Activated naive CD8-positive, alpha-beta T cell treated with anti-CD3 and anti-CD28 coated beads for 36 hours (primary cell): ENCODE measurements at places on chromosomes 4 and X. TPM values are rescaled to one million over a fixed set of nuclear protein-coding genes. Genes with fewer than 3 reads are reported as not detected.

DNA sequence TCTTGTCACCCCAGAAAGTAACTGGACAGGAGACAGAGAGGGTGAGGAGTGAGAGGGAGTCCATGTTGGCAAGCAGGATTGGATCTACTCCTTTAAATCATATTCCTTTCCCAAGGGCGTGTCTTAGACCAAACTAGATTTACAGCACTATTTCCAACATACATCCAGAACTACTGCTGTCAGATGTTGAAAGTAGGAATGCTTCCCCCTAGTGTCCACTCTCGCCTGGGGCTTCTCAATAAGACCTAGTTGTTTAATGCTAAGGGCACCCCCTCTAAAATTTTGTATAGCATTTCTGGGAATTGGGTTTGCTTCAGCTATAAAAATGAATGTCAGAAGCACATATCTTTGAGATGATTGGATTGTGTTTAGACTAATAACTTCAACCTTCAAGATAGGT, 13.3 kb downstream of the OFD1 start:
- no peak overlapping the region for H3K27ac ChIP-seq
- H3K4me3 ChIP-seq, result no peak overlapping the region
- no peaks in the 10 kb centered on the region for H3K27me3 ChIP-seq
- peaks cover 8% of the 10 kb centered on the region for H3K36me3 ChIP-seq
- H3K4me1 ChIP-seq, result peaks cover 28% of the 10 kb centered on the region

PITX2 gene
- total RNA-seq, result not detected

KIAA1210 gene
- total RNA-seq, result not detected

- H3K27me3 ChIP-seq, result peaks cover 5% of the 10 kb centered on the region
- H3K4me1 ChIP-seq, result no peaks in the 10 kb centered on the region
- H3K27ac ChIP-seq, result no peak overlapping the region
These were observed 28.8 kb downstream of the HHIP start for GRCh38 chr4:144674711-144675110.

GRCh38 chr4:6120361-6120760, 80.0 kb downstream of the JAKMIP1 start:
- no peaks in the 10 kb centered on the region for H3K36me3 ChIP-seq
- H3K27ac ChIP-seq, result no peak overlapping the region
- no peak for DNase-seq

GRCh38 chr4:83646538-83647239, 110.8 kb downstream of the GPAT3 start:
- H3K4me3 ChIP-seq, result no peak overlapping the region
- no peak for DNase-seq
- H3K27ac ChIP-seq, result no peak overlapping the region
- no peaks in the 10 kb centered on the region for H3K36me3 ChIP-seq

QRFPR gene
- not detected for total RNA-seq

GRCh38 chr4:85681221-85681657, 206.3 kb downstream of the ARHGAP24 start:
- no peak overlapping the region for H3K27ac ChIP-seq
- DNase-seq, result no peak
- no peaks in the 10 kb centered on the region for H3K36me3 ChIP-seq
- no peaks in the 10 kb centered on the region for H3K4me1 ChIP-seq
- no peak overlapping the region for H3K4me3 ChIP-seq

DNA sequence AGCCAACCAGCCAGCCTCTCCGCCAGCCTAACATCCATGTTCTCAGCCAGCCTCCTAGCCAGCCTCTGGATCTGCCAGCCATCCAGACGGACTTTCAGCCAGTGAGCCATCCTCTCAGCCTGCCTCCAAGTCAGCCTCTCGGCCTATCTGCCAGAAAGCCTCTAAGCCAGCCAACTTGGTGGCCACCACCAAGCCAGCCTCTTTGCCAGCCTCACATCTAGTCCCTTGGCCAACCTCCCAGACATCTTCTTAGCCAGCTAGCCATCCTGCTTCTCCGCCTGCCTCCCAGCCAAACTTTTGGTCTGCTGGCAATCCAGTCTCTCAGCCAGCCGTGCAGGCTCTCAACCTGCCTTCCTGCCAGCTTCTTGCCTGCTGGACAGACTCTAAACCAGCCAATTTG, 16.4 kb upstream of the ARAP2 start:
- DNase-seq, result no peak
- H3K4me1 ChIP-seq, result peaks cover 26% of the 10 kb centered on the region
- no peak overlapping the region for H3K27ac ChIP-seq
- no peaks in the 10 kb centered on the region for H3K36me3 ChIP-seq
- H3K4me3 ChIP-seq, result no peak overlapping the region

DNA sequence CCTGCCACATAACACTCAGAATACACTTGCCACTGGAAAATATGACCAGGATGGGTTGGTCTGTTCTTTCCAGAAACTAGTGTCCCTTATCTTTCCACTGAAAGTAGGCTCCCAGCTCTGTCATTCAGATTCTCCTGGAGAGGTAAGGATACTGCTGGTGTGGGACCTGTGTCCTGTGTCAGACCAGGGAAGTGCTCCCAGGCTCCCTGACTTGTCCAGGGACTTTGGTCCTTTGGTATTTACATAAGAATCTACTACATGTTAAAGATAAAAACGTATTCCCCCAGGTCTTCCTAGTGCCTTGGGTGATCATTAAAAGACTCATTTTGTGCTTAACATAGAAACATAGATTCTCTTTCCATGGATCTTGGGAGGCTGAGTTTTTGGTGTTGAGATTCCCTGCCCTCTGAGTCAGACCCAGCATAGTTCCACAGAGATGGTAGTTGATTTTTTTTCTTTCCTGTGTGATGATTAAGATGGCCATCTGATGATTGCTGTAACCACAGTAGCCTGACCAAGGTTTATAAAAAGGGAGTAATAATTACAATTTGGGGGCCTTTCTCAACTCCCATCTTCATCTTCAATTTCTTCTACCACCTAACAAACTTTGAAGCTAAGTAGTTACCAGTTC, 159.8 kb upstream of the JADE1 start:
- DNase-seq, result no peak
- no peak overlapping the region for H3K4me3 ChIP-seq
- no peaks in the 10 kb centered on the region for H3K36me3 ChIP-seq
- H3K27me3 ChIP-seq, result peaks cover 3% of the 10 kb centered on the region

DNA sequence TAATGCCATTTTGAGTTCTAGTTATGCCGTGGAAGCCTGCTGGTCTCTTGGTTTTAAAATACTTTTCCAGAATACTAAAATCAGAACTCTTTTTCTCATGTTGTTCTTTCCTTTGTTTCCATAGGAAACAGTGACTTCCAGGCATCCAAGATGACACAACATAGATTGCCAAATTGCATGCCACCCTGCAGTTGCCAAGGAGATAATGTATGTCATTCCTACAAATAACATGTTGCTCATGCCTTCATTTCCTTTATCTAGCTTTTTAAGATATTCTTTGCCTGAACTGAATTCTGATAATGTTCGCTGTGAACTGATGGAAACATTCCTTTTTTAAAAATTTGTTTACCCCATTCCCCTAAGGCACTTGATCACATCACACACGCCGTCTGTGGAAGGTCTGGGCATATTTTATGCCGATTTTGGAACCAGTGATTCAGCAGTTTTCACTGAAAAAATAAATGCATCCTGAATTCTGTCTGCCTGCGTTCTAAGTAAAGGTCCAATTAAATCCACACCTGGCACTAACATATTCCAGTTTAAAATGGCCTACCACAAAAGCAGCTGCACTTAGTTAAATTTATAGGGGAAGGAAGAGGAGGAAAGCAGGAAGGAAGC, 38.0 kb upstream of the COX7B2 start:
- no peak overlapping the region for H3K27ac ChIP-seq
- DNase-seq, result no peak
- H3K27me3 ChIP-seq, result peaks cover 3% of the 10 kb centered on the region
- H3K4me1 ChIP-seq, result no peaks in the 10 kb centered on the region

ITGB1BP2 gene
- 5.6 TPM for total RNA-seq

WDFY3 gene
- total RNA-seq, result 0.80 TPM

DRP2 gene
- total RNA-seq, result 0.23 TPM

RPL36A gene
- total RNA-seq, result 329 TPM

GRCh38 chr4:167290678-167291077, 56.4 kb upstream of the SPOCK3 start:
- DNase-seq, result no peak
- H3K27me3 ChIP-seq, result no peaks in the 10 kb centered on the region
- H3K36me3 ChIP-seq, result no peaks in the 10 kb centered on the region

STARD8 gene
- 0.50 TPM for total RNA-seq

DNA sequence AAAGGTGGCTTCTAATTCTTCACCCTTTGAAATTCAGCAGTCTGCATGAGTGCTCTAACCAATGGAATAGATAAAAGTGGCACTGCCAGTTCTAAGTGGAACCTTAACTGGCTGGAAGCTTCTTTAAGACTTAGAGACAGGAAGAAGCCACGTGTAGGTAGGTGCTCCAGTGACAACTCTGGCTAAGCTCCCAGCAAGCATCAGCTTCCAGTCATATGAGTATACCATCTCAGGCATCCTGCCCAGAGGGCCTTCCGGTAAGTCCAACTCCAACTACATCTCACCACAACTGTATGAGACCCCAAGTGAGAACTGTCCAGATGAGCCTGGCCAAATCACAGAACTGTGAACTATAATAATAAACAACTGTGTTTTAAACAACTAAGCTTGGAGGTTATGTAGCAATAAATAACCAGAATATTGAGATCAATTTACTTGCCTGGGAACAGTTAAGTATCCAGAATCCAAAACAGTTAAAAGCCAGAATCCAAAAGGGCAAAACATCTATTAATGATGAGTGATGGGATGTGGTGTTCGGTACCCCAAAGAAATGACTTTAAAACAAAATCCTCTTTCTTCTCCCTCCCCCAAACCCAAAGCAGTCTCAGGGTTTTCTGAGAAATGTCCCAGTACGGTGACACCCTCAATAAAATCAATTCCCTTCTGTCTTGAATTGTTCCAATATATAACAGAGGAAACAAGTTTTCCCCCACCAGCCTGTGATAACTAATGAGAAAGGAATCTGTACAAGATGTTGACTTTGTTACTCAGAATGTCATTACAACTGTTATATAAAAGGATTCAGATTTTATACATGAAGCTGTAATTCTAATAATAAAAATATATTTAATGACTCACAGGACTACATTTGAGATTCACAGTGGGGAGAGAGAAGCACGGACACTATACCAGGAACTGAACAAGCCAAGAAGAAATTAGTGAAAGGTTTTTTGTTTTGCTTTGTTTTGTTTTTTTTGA, 4.2 kb downstream of the TSPAN5 start:
- no peak overlapping the region for H3K4me3 ChIP-seq
- peaks cover 4% of the 10 kb centered on the region for H3K27me3 ChIP-seq

DNA sequence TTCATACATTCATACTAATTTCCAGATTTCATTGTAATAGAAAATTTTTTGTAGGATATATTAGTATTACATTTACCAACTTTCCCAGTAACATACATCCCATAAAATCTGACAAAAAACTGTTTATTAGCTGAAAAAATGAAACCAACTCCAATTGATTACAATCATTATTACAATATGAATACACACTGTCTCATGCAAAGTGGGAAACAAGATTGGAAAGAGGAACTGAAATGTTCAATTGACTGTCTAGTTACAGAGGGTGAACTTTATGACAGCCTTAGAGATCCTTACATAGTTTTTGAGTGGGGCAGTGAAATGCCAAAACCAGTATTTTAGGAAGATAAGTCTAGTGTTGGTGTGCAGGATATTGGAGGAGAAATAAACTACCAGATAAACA, 2.3 kb upstream of the AMBN start:
- H3K4me3 ChIP-seq, result no peak overlapping the region
- no peak overlapping the region for H3K27ac ChIP-seq
- DNase-seq, result no peak
- H3K36me3 ChIP-seq, result no peaks in the 10 kb centered on the region
- no peaks in the 10 kb centered on the region for H3K4me1 ChIP-seq

- H3K4me1 ChIP-seq, result peaks cover 13% of the 10 kb centered on the region
- peaks cover 4% of the 10 kb centered on the region for H3K27me3 ChIP-seq
- no peak overlapping the region for H3K27ac ChIP-seq
- H3K4me3 ChIP-seq, result no peak overlapping the region
These were observed 10.6 kb upstream of the SLC2A9 start for GRCh38 chr4:10031668-10032590.

DNA sequence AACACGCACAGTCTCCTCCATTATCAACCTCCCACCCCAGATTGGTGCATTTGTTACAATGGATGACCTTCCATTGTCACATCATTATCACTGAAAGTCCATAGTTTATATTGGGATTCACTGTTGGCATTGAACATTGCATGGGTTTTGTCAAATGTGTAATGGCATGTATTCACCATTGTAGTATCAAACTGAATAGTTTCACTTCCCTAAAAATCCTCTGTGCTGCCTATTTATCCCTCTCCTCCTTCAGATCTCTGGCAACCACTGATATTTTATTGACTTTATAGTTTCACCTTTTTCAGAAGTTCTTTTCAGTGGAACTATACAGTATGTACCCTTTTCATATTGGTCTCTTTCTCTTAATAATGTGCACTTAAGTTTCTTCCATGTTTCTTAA, 1565.4 kb downstream of the PCDH18 start:
- no peaks in the 10 kb centered on the region for H3K4me1 ChIP-seq
- no peak overlapping the region for H3K27ac ChIP-seq
- no peaks in the 10 kb centered on the region for H3K27me3 ChIP-seq
- no peak overlapping the region for H3K4me3 ChIP-seq
- no peaks in the 10 kb centered on the region for H3K36me3 ChIP-seq

- no peaks in the 10 kb centered on the region for H3K4me1 ChIP-seq
- no peak for DNase-seq
- H3K36me3 ChIP-seq, result no peaks in the 10 kb centered on the region
- peaks cover 14% of the 10 kb centered on the region for H3K27me3 ChIP-seq
- no peak overlapping the region for H3K27ac ChIP-seq
- no peak overlapping the region for H3K4me3 ChIP-seq
These were observed 99.9 kb downstream of the DCLK2 start for GRCh38 chr4:150178161-150178560.

DNA sequence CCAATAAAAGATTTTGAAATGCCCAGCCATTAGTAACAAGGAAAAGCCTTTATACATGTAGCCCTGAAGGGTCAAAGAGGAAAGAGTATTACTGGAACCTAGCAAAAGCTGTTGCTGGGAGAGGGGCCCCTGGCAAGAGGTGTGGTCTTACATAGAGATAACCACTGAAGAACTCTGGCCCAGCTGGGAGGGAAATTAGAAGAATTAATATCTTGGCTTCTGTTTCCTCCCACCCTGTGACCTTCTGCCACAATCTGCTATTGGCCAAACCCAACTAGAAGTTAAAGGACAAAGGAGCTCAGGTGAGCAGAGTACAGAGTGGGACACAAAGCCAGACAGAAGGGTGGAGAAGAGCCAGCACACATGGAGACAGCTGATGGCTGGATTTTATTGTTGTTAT, 39.3 kb upstream of the CCNG2 start:
- H3K27ac ChIP-seq, result no peak overlapping the region
- H3K4me3 ChIP-seq, result no peak overlapping the region
- DNase-seq, result no peak
- no peaks in the 10 kb centered on the region for H3K4me1 ChIP-seq
- H3K27me3 ChIP-seq, result no peaks in the 10 kb centered on the region

CTBP1 gene
- total RNA-seq, result 135 TPM

ALB gene
- total RNA-seq, result not detected

SPANXB1 gene
- total RNA-seq, result not detected

GRCh38 chr4:11814758-11815157, 386.1 kb upstream of the HS3ST1 start:
- no peak overlapping the region for H3K4me3 ChIP-seq
- H3K36me3 ChIP-seq, result no peaks in the 10 kb centered on the region
- no peaks in the 10 kb centered on the region for H3K4me1 ChIP-seq

- no peak overlapping the region for H3K4me3 ChIP-seq
- no peaks in the 10 kb centered on the region for H3K36me3 ChIP-seq
- no peaks in the 10 kb centered on the region for H3K4me1 ChIP-seq
- H3K27me3 ChIP-seq, result no peaks in the 10 kb centered on the region
These were observed 191.1 kb upstream of the NEIL3 start for GRCh38 chr4:177118596-177118995.
